Type B pancreatic cell (in vitro differentiated cells): ENCODE measurements at places on chromosomes 4 and X.

- no peak for DNase-seq
Observed at GRCh38 chr4:114310296-114310925, 288.2 kb upstream of the UGT8 start.

- peak; percentile 62 for DNase-seq
Observed at GRCh38 chr4:8819473-8820177, 52.0 kb downstream of the HMX1 start.

DNA sequence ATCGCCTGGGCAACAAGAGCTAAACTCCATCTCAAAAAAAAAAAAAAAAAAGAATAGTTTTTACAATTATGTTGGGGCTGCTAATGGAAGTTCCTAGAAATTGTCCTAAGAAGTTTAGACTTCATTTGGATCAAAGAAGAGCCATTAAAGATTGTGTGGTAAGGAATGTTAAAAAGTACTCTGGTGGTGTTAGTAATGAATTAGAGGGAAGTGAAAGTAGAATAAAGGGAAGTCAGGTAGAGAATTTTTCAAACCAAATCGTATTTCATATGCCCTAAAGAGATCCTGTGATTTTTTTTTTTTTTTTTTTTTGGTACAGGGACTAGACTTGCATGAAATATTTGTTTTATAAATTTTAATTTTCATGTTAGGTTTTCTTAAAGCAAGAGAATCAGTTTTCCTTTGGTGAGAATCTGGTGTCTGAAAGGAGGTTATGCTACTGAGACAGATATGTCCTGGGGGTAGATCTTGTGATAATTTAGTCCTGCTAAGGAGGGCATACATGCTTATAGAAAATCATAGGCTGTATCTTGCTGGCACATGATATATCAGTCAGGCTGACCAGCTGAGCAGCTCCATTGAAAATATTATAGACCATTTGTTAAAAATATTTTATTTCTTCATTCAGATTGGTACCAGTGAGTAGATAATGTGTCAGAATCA is 10.7 kb downstream of the SEC24B start:
- no peak for DNase-seq

GRCh38 chrX:29662759-29663503 is 552.4 kb upstream of the MAGEB2 start:
- DNase-seq: no peak

DNA sequence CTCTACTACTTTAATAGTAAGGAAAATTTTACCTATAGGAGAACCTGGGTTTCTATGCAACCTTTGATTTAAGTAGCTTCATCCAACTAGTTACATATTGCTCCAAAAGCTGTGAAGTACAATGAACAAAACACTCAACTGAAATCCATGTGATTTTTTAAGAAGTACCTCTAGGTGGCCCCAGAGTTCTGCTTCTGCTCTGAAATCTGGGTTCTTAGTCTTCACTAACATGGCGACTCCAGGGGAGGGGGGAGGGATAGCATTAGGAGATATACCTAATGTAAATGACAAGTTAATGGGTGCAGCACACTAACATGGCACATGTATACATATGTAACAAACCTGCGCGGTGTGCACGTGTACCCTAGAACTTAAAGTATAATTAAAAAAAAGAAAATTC is 73.4 kb upstream of the MAGEB2 start:
- DNase-seq: no peak

GRCh38 chrX:20452487-20452886 is 185.8 kb upstream of the RPS6KA3 start:
- no peak for DNase-seq

DNA sequence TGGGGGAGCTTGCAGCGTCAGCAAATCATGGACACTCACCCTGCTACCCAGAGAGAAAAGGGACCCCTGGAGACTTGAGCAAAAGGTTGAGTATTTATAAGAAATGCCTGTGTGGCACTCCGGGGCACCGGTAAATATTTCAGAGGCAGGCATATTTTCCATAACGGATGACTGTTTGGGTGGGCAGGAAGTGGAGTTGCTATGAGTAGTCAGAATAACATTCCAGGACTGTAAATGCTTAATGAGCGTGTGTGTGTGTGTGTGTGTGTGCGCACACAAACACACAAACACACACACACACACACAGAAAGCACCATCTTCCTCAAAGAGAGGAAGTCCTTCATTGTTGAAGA is 74.6 kb downstream of the MXRA5 start:
- DNase-seq: no peak

DNA sequence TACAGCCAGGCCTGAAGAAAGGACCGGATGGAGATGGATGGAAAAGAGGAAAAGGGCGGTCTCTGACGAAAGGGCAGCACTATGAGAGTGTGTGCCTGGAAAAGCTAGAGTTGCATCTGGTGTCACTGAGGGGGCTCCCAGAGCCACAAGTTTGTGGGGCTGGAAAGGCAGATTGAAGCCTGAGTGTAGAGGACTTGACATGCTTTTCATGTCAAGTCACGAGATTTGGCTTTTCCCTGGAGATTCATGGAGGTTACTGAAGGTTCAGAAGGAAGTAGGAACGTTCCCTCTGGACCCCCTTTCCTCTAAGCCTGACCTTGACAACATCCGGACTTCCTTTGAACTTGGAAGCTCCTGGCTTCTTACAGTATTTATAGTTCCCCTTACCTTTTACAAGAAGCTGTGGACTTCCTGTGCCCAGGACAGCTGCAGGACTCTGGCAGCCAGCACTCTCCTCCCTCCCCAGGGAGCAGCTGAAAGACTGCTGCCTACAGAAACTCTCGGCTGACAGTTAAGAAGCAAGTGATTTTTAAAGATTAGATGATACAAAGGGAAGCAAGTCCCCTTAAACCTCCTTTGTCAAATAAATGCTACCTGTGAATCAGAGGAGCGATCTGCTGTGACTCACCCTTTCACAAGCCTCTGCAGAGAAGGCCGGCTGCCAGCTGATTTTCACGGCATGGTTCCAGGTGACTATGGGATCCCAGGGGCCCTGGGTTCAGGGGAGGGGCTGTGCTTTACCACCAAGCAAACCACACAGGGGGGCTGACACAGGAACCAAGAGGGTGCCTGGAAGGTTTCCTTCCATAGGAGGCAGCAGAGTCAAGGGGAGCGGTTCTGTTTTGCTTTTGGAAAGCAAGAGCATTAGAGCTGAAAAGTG is 72.9 kb upstream of the STIM2 start:
- no peak for DNase-seq

- no peak for DNase-seq
Observed at GRCh38 chrX:133175605-133176004, 42.5 kb downstream of the TFDP3 start.

GRCh38 chrX:75390470-75390869 is 116.6 kb downstream of the UPRT start:
- no peak for DNase-seq

GRCh38 chr4:54779476-54780148 is 121.9 kb downstream of the KIT start:
- no peak for DNase-seq

- no peak for DNase-seq
Observed at GRCh38 chrX:54178100-54178940, 4.7 kb downstream of the FAM120C start.

DNA sequence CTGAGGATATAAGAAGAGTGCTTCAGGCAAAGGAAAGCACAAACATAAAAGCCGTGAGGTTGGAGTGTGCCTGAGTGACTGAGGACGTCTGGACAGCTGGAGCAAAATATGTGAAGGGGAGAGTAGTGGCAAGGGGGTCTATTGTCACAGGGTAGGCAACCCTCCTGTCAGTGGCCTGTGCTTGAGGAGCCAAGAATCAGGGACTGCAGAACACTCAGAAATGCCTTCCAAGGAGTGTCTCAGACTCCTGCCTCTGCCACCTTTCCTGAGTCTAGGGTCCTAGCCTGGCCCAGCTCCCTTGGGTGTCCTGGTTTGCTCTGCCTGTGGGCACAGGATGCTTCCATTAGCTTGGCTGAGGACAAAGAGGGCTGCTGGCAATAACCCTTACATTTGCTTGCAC is 152.5 kb upstream of the PJA1 start:
- peak; percentile 24 for DNase-seq

- no peak for DNase-seq
Observed at GRCh38 chr4:40723728-40724127, 26.0 kb upstream of the NSUN7 start.

GRCh38 chr4:184459413-184459812 is 14.9 kb downstream of the IRF2 start:
- no peak for DNase-seq

DNA sequence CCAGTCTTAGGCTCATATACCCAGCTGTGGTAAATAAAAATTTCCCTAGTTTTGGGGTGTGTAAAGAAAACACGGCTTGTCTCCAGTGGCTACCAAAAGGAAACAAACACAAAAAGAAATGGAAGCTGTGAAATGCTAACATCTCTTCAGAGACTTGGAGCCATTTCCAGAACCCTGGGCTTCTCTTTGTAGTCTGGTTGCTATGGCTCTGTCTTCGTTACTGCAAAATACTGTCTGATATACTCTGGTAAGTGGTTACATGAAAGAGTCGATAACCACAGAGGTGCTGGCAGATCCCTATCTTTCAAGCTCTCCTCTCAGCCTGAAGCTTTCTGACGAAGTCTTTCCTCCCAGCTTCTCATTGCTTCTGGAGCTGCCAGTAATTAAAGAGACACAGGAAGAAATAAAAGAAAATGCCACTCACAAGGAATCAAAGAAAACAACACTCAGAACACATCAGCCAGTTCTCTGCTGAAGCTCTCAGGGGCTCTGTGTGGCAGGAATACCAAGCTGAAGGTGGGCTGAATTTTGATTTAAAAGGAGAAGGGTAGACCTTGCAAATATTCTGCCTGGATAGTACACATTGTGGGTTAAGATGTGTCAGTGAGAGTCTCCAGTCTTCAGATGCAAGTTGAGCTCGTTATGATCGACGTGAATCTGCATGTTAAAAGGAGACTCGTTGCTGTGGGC is 107.6 kb upstream of the FAM9C start:
- no peak for DNase-seq

DNA sequence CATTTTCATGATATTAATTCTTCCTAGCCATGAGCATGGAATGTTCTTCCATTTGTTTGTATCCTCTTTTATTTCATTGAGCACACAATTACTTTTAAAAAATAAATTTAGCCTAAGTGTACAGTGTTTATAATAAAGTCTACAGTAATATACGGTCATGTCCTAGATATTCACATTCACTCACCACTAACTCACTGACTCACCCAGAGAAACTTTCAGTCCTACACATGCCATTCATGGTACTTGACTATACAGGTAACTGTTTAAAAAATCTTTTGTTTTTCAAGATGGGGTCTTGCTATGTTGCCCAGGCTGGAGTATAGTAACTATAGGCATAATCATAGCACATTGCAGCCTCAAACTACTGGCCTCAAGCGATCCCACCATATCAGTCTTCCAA is 348.1 kb downstream of the RAPGEF2 start:
- DNase-seq: no peak

DNA sequence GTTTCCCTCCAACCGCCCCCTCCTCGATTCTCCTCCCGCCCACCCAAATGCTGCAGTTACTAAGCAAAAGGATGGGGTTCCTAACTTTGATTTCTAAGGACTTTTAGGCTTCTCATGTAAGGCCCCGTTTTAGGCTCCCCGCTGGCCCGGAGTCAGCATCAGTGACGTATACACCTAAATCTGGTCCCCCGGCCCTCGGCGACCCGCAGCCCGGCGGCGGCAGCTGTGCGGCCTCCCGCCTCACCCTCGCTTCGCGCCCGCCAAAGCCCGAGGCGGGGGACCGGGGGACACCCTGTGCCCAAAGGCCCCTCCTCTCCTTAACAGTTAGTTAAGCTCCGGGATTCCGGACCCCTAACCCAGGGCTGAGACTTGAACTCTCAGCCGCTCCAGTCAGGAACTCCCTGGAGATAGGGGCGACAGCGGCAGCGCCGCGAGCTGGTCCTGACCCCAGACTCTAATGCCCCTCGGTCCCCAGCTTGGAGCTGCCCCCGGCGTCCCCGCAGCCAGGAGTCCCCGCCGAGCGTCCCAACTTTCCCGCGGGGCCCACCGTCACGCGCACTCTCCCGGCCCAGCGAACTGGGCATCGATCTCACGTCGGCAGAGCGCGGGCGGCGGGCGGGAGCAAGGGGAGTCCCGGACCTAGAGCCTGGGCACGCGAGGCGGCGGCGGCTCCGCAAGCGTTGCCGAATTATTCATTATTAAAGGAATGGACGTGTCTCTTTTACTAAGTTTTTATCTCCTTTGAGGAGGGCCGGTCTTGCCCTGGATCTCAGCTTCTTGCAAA is 1.5 kb upstream of the NR3C2 start:
- peak; percentile 70 for DNase-seq

- DNase-seq: no peak
Observed at GRCh38 chr4:5398056-5398455, 310.3 kb downstream of the EVC2 start.

DNA sequence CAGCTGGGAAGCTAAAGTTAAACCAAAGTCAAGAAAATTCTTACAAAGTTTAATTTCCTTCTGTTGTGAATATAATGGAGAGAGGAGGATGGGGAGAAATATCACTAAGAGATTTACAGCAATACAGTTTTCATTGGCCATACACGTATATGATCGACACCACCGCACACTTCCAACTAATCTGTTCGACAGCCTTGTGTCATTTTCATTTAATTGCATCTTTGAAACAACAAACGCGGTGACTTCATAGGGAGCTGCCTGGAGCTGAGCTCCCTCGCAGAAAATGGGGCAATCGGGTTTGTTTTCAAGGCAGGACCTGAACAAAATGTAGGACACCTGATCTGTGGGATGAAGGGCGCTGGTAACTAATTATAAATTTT is 1.3 kb downstream of the PTPN13 start:
- DNase-seq: no peak

DNA sequence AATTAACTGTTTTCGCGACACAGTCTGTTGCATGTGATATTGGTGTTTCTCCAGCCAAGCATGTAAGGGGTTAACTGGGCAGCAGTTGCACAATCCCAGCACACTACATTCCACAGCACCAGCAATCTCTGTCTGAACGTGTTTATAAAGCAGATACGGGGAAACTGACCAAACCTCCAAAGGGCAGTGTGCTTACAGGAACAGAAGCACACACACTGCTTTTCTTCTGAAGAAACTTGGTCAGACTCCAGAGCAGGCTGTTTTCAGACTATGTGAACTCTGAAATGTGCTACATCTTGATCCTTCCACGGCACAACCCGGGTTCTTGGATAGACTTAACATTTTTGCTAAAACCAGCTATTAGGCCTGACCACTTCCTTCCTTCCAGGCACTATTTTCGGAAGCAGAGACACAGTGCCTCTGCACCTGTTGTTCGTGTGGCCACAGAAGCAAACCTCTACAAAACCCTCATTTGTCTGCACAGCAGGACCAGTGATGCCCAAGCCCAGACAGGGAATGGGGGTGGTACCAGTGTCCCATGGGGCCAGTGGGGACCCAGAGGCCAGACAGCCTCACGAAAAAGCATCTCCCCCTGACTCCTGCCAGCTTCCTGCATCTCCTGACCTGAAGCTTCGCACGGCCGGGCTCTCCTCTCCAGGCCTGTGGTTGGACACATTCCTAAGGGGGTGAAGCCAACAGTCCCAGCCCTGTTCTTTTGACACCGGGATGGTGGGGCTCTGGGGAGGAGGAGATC is 90.1 kb downstream of the IRF2 start:
- no peak for DNase-seq
